ENCODE measurements at places on chromosomes 1 and 21.

- no peak for DNase-seq
These were observed 7.1 kb upstream of the OR10K1 start for GRCh38 chr1:158454537-158454936.

DNA sequence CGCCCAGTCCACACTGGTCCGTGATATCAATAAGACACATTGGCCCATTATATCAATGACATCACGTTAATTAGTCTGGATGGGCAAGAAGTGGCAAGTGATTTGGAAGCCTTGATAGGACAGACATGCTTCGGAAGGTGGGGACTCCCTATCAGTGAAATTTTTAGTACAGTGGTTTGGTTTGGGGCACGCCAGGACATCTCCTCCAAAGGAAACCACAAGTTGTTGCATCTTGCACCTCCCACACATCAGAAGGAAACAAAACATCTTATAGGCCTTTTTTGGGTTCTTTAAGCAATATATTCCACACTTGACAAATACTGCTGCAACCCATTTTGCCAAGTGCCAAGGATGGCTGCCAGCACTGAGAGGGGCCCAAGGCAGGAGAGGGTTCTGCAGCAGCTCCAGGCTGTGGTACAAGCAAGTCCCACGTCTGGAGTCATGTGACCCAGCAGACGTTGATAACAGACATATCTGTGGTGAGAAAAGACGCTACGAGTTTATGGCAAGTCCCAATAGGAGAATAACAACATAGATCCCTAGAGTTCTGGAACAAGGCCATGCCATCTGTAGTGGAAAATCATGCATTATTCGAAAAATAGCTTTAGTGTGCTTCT, 95.3 kb upstream of the DISP3 start:
- no peak for DNase-seq

DNA sequence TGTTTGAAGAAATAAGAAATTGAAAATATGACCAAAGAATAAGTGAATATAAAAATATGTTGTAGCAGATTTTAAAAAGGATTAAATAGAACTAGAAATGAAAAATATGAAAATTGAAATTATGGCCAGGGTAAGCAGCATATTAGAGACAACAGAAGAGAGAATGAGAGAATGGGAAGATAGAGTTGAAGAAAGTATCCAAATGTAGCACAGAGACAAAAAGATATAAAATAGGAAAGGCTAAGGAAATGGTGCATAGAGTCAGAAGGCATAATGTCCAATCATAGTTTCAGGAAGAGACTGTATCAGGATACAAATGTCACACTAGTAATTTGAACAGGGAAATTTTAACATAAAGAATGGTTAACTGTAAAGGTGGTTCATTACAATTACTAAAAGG, 29.5 kb downstream of the AZIN2 start:
- no peak for DNase-seq

- DNase-seq, result no peak
These were observed 53.6 kb upstream of the RAP1A start for GRCh38 chr1:111565968-111566367.

GRCh38 chr1:158013840-158014730, 20.6 kb downstream of the KIRREL1 start:
- DNase-seq, result no peak

- DNase-seq, result no peak
These were observed 98.2 kb downstream of the PCBP3 start for GRCh38 chr21:45741691-45742090.

GRCh38 chr1:95850763-95851162, 616.8 kb downstream of the RWDD3 start:
- no peak for DNase-seq

GRCh38 chr1:235841938-235842545, 24.7 kb downstream of the LYST start:
- DNase-seq, result no peak

DNA sequence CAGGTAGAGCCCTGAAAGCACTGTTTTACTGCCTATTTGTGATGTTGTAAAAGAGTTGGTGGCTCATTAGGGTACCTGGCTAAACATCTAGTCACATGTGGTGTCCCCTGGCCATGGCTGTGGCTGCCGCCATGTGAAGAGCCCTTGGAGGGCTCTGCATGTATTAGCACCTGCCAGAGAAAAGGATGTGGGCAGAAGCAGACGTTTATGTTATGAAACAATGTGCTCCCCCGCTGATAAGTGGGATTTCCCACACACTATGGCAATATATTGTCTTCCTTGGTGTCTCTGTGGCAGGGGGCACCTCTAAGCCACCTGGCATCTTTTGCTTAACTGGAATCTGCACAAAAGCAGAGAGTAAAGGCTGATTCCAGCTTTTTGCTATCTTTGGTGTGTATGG, 9.6 kb downstream of the TENT5C start:
- DNase-seq, result no peak

GRCh38 chr21:21367583-21367982, 369.4 kb downstream of the NCAM2 start:
- DNase-seq, result no peak

- DNase-seq, result no peak
These were observed 7.0 kb downstream of the EPHX1 start for GRCh38 chr1:225816643-225817538.

DNA sequence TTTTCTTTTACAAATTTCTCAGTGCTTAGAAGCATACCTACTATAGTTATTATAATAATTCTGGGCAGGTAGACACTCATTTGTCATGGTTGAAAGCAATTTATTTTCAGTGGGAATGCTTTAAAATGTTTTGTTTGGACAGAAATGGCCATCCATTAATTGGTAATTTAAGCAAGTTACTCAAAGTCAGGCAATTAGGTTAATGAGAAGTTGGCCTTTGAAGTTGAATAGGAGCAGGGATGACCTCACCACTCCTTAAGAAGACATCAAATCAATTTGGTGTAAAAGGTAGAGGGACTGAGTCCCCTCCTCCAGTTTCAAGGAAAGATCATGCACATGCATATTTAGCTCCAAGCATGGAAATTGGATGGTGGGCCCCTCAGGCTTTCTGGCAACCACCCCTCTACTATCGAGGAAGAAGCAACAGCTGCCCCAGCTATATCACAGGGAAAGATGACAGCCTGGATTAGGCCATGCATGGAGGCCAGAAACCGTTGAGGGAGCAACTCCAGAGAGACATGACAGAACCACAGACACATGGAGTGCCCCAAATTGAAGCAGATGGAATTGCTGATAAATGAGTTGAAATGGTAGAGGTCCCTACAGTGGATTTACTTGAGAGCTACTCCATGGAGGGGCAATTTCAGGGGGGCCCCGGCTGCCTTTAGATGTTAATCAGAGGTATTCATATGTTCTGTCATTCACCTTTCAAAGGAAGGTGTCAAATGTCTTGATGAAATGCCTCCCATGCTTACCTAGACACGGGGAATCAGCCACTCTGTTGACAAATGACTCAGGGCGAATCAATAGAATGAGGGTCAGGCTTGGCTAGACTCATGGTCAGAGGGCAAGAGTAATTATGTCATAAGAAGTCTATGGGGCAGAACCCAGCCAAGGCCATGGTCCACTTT, 26.7 kb downstream of the HLX start:
- DNase-seq, result no peak

GRCh38 chr1:64469977-64470664, at the start of gene CACHD1:
TSS of gene CACHD1 (plus strand) at chr1:64470129. CDS start at chr1:64470745, 616 bp downstream.
- no peak for DNase-seq

GRCh38 chr1:225613006-225613405, 39.9 kb downstream of the ENAH start:
- DNase-seq, result no peak

DNA sequence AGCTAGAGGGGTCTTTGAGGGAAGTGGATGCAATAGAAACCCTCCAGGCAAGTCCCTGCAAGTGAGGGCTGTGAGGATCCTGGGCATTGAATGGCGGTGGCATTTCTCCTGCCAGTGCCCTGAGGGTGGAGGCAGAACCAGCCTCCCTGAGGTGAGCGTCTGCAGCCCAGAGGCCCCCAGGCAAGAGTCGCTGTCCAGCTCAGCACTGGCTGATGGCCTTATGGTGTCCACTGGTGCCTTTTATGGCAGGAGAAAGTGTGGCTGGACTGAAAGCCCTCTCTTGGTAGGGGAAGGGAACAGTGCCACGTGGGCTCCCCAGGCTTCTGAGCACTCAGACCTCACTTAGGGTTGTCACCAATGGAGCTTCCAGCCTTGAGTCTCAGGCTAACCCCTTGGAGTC, 77.3 kb downstream of the SH3BGR start:
- no peak for DNase-seq

GRCh38 chr21:44286716-44287632, 1.3 kb downstream of the AIRE start:
- DNase-seq, result no peak

DNA sequence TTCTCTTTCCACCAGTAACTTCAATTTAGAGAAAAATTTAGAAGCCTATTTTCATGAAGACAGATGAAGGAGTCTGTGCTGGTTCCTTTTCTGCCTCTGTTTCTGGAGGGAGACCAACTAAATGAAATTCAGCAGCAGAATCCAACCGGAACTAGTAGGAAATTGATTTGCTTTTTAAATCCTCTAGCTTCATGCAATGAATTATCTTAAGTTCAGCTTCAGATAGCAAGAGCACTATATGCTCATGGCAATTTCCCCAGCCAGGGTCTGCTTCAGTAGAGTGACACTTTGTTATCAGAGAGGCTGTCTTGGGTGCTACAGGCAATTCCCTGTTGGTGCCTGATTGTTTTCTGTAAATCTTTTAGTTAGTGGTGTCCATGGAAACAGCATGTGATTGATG, 189.7 kb downstream of the SLC35F3 start:
- no peak for DNase-seq

GRCh38 chr1:153344718-153345025, 4.0 kb downstream of the PGLYRP4 start:
- DNase-seq, result no peak

DNA sequence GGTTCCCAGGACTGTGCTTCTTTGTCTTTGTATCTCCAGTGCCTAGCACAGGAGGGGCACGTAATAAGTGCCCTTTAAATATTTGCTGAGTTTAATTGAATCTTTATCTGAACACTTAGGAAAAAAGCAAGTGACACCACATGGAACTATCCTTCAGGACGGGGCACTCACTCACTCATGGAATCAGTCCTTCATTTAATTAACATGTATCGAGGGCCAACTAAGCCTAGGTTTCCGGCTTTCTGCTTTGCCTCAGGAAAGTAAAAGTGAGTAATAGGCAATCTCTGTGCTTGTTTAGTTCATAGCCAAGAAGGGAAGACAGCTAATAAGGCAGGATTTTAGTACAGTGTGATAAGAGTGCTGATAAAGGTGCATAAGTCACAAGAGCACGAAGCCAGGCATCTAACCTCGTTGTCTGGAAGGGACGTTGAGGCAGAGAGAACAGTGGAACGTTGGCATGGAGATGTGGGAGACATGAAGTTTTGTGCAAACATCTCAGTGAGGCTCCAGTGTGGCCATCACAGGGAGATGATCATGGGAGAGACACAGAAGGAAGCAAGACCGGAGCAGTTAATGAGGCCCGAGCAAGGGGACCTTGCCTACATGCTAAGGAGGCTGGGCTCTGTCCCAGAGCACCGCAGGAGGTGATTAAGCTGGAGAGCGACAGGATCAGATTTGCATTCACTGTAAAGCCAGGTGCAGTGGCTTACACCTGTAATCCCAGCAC, 54.1 kb upstream of the TRIM67 start:
- no peak for DNase-seq

DNA sequence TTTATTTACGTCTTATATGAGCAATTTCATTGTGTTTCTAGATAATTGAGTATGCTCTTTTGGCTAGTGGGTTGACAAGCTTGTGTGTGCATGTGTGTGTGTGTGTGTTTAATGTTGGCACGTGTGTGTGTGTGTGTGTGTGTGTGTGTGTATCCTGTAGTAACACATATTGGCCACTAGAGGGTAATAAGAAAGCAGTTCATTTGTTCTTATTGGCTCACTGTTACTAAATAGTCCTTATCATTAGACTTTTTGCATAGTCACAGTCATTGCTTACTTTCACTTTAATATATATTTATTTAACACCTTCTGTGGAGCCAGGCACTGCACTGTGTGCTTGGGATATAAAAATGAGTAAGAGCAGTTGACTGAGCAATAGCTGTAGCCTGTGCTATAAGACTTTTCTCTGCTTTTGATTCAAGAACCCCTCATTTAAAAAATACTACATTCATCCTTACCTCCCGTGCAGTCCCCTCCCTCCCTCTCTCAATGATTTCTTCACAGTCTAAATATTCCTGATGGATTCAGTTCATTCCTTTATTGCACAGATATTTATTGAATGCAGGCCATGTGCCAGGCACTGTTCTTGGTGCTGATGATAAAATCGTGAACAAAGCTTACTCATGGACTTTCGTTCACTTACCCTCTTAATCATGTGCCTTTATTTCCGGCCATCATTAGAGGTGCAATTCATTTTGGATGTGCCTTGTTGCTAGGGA, 96.7 kb downstream of the DYRK1A start:
- no peak for DNase-seq

DNA sequence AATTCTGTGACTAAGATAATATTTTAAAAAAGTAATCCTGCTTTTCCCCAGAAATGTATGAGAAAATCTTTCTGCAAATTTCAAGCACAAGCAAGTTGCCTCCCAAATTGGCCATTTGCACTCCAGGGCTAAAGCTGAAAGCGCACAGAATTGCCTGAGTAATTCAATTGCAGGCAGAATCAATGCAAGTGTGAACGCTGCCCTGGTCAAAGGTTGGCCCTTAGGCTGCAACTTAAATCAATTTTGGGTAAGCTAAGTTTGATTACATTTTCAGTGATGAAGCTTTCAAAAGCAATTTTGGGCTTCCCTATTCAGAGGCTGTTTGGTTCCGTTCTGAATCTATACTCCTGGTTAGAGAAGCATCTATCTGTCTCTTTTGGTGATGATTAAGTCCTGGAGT, 501.8 kb upstream of the ZRANB2 start:
- no peak for DNase-seq

DNA sequence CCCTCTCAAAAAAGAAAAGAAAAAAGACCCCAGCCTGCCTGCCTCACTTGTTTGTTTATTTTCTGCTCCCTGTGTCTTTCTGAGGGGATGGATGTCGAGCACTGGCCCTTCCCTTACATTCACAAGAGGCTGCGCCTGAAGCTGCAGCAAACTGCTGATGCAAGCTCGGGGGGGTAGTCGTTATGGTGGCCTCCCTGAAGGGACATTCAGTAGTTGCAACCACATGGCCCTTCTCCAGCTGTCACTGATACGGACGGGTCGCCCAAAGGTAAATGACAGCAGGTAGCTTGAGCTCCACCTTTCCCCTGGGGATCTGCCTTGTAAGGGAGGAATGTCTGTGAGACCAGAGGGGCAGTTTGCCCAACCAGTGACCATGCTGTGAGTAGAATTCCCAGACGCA, 17.7 kb downstream of the PLEKHM2 start:
- DNase-seq, result no peak

GRCh38 chr1:197137322-197137721, 9.1 kb downstream of the ASPM start:
- DNase-seq, result no peak

DNA sequence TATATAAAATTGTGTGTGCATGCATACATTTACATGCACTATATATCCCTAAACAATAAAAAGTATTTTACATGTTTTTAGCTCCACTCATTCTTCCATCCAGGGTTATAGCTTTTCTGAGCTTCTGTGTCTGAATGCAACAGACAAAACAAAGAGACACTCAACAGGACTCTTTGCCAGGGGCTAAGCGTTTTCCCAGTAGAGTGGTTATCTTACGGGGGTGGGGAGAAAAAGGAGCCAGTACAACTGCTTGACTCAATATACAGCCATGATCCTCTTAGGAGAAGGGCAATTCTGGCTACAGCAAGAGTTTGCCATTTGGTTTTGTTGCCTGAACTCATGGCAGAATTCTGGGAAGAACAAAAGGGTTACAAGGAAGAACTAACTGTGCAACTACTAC, 14.6 kb upstream of the PPP2R5A start:
- DNase-seq, result no peak

- DNase-seq, result no peak
These were observed 467.0 kb upstream of the USP24 start for GRCh38 chr1:55682198-55682597.

Measured in esophagus squamous epithelium (tissue), 5 donors.